Brain microvascular endothelial cell (primary cell): ENCODE measurements at places on chromosomes 12 and 14.

GRCh38 chr12:111168009-111168900 lies 200.6 kb downstream of the PHETA1 start:
- no peak for DNase-seq

DNA sequence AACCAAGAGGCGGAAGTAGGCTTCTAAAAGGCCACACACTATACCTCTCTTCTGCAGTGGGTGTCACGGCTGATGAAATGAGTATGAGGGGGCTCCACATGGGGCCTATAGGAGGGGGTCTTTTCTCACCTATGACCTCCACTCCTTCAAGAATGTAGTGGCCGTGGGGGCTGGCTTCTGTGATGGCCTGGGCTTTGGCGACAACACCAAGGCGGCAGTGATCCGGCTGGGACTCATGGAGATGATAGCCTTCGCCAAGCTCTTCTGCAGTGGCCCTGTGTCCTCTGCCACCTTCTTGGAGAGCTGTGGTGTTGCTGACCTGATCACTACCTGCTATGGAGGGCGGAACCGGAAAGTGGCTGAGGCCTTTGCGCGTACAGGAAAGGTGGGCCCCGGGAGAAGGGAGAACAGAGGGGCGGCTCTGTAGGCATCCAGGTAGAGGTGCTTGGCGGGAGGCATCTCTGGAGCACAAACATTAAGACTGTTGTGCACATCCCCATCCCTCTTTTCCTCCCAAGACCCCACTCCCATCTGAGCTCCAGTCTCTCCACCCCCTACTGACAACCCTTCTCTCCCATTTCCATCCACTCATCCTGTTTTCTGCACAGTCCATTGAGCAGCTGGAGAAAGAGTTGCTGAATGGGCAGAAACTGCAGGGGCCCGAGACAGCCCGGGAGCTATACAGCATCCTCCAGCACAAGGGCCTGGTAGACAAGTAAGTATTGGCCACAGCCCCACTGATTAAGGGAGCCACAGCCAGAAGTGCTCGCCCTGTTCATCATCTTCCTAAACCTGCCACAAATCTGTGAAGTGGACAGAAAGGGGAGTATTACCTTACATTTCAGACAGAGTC lies 3.8 kb downstream of the GPD1 start:
- DNase-seq = no peak

DNA sequence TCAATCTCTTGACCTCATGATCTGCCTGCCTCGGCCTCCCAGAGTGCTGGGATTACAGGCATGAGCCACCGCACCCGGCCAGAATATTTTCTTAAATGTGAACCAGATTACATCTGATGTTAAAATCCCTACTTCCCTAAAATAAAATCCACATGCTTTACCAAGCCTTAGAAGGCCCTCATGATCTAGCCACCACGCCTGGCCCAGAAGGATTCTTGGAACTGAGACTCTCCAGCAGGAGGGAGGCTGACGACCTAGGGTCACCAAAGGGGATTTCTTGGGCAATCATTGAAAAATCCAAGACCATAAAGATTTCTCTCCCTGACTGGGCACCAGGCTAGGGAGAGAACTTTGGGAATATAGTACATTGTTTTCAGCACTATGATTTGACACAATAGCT lies 25.2 kb upstream of the RASSF3 start:
- no peak for DNase-seq

DNA sequence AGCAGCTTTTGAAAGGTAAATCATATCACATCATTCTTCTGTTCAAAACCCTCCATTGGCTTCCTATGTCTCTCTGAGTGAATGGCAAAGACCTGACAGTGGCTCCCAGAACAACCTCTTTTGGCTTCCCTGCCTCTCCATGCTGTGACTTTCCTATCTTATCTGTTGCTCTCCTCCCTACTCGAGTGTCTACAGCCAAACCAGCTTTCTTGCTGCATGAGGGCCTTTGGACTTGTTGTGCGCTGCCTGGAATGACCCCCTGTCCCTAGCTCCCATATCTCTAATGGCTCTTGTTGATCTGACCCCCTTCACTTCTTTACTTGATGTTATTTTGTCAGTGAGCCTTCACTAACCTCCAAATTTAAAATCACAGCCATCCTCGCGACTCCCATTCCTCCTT lies 2.5 kb downstream of the SYNE2 start:
- DNase-seq = no peak

DNA sequence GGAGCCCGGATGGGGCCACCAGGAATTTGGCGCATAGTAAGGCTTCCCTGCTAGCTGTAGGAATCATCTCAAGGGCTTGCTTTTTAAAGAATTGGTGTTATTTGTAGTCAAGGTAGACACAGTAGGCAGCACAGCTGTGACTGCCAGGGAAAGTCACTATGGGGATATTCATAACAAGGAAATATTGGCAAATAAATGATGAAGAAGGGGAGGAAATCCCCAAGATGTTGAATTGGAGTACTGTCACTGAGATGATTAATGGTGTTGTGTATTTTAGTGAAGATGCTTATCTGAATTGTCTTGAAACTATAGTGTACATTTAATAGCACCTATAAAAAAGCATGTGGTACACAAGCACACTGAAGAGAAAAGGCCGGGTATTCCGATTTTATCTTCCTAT lies 118.9 kb downstream of the NPAS3 start:
- no peak for DNase-seq

DNA sequence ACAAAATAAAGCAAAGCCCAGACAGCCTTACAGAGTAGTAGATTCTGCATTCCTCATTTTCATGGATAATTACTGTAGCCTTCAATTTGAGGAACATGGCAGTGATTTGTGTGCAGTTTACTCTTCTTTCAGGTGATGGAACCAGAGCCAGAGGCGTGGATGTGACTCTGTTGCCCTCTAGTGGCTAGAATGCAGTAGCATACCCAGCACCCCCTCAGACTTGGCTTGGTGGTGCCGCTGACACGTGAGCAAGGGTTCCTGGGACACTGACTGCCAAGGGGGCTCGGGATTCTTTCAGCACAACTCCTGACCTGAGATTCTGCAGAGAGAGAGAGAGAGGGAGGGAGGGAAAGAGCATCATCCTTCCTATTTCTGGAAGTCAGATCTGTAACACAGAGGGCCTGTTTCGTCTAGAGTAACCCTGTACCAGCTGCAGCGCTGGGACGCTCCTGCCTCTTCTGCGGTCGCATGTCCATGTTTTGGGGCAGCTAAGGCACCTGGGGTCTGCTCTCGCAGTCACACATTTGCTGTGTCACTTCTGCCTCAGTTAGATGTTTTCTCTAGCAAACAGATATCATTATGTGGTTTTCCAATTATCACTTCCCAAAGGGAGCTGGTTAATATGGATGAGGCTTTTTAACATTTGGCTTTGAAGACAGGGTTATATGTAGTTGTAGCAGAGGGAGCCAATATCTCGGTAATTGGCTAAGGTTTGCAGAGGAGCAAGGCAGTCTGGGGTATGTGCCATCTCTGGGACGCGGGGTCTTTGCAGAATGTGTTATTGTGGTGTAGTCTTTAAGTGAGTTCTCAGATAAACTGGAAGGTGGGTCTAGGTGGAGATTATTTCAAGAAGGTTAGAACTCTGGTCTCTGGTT lies 428.1 kb downstream of the NRXN3 start:
- DNase-seq = peak; percentile 57

- DNase-seq = no peak
Observed at GRCh38 chr14:37034410-37035285, 137.8 kb downstream of the SLC25A21 start.

DNA sequence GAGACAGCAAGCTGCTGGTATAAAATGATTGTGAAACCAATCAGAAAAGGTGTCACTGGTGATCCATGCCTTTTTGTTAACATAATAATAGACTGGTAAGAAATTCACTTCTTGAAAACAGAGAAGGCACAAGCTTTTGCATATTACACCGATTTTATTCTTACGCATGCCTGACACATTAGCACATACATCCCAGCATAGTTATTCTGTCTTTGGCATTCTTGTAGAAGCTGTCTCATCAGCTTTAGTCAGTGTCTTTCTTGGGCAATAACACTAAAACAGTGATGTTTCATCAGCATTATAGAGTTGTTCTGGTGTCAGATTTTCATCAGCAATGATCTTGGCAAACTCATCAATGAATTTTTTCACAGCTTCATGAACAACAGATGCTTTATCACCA lies 283.4 kb upstream of the TMTC1 start:
- peak; percentile 28 for DNase-seq

DNA sequence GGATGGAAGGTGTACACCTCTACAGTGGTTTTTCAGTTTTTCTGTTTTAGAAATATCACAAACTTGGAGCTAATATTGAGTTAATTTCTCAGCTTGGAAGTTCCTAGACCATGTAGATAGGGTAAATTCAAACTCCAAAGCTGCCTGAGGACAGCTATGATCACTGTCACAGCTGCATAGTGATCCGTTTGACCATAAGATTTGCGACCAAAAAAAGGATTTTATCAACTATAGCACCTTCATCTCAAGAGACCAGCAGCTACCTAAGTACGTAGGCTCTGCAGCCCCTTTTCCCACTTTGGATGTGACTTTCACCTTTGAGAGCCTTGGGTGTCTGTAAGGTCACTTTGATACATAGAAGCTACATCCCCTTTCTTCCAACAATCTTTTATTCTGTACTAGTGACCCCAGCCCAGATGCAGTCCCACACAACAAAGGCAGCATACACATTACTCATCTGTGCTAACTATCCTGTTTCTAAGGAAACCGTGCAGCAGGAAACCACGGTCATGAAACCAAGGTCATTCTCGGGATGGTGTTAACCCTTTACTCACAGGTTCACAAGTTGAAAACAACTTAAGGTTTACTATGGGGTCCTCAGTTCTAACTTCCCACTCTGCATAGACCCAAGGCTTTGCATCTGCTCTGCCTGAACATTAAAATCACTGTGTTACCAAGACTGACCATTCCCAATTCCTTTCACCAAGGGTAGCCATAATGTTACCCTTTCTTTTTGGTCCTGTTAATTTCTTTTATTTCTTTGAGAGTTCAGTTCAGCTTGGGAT lies 75.4 kb downstream of the IFT81 start:
- DNase-seq = peak; percentile 93

GRCh38 chr14:89085231-89085731 lies 260.8 kb downstream of the TTC8 start:
- no peak for DNase-seq

GRCh38 chr12:123233505-123234308 lies 471 bp downstream of the MTRFR start:
- DNase-seq = no peak

- no peak for DNase-seq
Observed at GRCh38 chr12:107590413-107590812, 95.2 kb upstream of the PWP1 start.

DNA sequence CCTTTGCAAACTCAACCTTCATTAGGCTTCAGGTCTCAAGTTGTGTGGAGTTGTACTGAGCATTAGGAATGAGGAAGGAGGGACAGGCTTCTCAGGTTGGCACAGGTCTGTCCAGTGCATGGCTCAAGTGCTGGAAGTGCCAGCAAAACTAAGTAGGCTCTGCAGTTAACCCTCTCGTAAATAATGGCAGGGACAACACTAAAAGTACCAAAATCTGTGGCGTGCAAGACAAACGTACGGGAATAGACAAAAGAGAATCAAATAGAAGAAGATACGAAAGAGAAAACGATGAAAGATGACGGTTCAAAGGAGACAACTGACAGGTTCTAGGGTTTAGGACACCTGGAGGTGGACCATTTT lies 612 bp downstream of the TRAPPC6B start:
- no peak for DNase-seq

DNA sequence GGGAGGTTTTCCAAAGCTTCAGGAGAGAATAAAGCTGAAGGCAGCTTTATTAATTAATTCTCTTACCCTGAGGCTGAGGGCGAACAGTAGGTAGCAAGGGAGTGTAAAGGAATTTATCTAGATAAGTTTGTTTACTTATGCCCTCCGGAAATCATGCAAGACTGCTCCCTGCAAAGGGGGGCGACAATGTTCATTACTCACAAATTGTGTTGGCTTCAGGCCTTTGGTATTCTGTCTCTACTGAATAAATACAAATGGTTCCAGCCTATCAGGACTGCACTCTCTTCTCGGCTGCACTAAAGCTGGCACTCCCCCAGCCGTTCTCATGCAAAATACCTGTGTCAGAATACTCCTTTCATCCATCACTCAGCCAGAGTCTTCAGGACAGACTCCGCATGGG lies 120.8 kb downstream of the PPHLN1 start:
- no peak for DNase-seq

DNA sequence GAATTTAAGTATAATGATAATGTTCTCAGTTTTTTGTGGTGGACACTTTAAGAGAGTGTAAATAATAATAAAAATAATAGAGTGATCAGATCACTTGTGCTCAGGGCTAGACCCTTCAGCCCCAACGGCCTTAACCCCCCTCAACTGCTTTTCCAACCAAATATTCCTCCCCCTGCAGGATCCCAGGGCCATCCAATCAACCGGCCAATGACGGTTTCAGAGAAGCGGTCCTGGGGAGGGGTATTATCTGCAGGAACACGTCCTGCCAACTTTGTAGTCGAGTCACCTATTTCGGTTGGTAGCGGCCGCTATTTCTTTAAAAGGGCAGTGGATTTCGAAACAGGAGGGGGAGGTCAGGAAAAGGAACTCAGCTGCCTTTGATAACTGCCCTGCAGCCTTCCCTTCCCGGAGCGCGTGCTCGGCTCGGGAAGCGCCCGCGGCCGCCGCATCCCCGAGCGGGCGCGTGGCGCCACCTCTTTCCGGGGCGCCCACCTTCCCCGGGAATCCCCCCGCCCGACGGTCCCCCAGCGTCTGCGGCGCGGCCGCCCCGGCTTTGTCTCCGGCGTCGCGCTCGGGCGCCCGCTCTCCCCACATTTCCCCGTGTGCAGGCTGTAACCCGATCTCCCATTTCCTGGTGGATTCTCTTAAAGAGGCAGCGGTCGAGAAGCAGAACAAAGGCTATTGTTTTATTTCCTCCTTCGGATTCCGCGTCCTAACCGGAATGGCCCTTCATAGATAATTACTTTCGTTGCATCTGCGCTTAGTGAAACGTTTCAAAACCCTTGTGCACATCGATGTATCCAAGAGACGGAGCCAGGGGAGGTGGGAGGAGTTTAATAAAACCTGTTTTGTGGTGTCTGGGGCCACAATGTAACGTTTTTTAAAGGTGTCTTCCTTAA lies 711 bp upstream of the ETV6 start:
- DNase-seq = peak; percentile 77

DNA sequence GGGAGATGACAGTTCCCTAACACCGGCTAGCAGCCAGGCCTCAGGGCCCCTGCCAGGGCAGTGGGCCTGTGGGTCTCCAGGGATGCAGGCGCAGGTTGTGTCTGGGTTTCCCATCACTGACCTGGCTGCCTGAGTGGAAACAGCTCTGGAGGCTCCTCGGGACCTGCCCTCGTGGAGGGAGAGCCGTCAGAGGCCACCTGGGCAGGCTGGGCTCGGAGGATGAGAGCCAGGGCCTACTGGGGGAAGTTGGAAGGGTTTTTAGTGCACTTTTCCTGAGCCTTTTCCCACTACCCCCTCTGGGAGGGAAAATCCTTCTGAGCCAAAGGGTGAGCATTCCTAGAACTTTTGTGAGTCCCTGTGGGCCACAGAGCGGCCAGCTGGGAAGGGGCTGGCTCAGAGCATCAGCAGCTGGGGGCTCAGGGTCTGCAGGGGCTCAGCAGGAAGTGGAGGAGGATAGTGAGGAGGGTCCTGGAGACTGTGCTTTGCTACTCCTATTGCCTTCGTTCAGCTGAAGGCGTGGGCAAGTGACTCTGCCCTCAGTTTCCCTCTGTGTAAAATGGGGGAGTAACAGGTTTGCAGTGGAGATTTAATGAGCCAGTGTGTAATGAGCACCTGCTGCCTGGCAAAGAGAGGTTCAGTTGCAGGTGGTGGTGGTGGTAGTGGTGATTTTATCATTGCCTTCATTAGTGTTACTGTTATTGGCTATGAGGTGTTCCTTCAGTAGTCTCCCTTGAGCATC lies 1.8 kb downstream of the SH2B3 start:
- DNase-seq = no peak
